ENCODE measurements at places on chromosomes 16 and 17. TPM values are rescaled to one million over a fixed set of nuclear protein-coding genes. Genes with fewer than 3 reads are reported as not detected.
A peak's percentile ranks its signal among the peaks of the same experiment; 100 is the strongest.

The SLC35G6 gene
- not detected for total RNA-seq

The TSNAXIP1 gene
- total RNA-seq, result 0.63 TPM

The COPZ2 gene
- 3.7 TPM for total RNA-seq

The NRN1L gene
- total RNA-seq, result 2.9 TPM

The PPP1R1B gene
- total RNA-seq, result not detected

The TAT gene
- not detected for total RNA-seq

The C16orf96 gene
- not detected for total RNA-seq

The EVPLL gene
- 1.1 TPM for total RNA-seq

The PLXDC1 gene
- total RNA-seq, result 0.67 TPM

The NPTX1 gene
- total RNA-seq, result 0.07 TPM

The SGCA gene
- total RNA-seq, result not detected

The DCUN1D3 gene
- 14.8 TPM for total RNA-seq

The SLC16A6 gene
- 0.38 TPM for total RNA-seq

The DRC3 gene
- 3.9 TPM for total RNA-seq

The DOC2B gene
- 38.1 TPM for total RNA-seq

The PPM1E gene
- 2.4 TPM for total RNA-seq

DNA sequence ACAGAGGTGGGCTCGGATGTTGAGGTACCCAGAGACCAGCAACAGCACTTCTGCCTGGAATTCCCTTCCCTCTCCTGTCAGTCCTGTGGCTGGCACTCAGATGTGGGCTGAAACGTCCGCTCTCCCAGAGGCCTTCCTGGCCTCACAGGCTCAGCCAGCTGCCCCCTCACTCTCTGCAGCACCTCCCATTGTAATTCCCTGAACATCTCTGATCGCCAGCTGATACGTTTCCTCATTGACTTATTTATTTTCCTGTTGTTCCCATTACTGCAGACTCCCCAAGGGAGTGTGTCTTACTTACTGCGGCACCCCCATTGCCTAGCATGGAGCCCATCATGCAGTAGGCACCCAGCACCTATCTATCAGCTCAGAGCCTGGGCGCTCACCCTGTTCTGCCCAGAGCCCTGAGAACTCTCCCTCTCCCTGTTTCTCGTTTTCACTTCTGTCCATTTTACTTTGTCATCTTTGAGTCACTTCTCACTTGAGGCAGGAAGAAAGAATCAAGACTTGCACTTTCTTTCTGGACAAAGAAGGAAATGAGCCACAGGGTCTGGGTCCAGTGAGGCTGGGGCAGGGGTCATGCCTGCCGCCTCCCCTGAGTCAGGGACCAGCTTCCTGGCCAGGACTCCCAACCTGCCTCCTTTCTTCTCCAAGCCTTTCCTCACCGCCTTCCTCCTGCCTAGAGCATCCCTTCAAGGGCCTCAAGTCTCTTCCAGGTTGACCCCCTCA is 10.2 kb downstream of the CDH5 start:
- no peak for DNase-seq

DNA sequence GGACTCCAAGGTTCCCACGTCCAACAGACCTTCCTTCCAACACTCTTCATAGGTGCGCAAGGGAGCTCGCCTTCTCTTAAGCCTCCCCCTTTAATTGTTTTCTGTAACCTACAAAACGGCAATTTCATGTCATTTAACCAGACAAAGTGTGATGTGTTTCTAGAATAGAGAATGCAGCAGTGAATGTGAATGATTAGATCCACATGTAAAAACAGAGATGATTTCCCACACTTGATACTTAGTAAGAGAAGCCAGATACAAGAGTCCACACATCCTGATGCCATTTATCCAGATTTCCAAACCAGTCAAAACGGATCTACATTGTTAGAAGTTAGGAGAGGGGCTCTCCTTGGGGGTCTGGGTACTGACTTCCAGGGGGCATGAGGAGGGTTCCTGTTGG is 89.3 kb downstream of the IRF8 start:
- no peak for DNase-seq

GRCh38 chr16:85464383-85465305 is 148.5 kb upstream of the GSE1 start:
- no peak for DNase-seq

- no peak for DNase-seq
These were observed 38.4 kb downstream of the CENPV start for GRCh38 chr17:16314859-16315258.

GRCh38 chr17:47719411-47720152 is 13.5 kb upstream of the TBX21 start:
- DNase-seq, result peak; percentile 57

DNA sequence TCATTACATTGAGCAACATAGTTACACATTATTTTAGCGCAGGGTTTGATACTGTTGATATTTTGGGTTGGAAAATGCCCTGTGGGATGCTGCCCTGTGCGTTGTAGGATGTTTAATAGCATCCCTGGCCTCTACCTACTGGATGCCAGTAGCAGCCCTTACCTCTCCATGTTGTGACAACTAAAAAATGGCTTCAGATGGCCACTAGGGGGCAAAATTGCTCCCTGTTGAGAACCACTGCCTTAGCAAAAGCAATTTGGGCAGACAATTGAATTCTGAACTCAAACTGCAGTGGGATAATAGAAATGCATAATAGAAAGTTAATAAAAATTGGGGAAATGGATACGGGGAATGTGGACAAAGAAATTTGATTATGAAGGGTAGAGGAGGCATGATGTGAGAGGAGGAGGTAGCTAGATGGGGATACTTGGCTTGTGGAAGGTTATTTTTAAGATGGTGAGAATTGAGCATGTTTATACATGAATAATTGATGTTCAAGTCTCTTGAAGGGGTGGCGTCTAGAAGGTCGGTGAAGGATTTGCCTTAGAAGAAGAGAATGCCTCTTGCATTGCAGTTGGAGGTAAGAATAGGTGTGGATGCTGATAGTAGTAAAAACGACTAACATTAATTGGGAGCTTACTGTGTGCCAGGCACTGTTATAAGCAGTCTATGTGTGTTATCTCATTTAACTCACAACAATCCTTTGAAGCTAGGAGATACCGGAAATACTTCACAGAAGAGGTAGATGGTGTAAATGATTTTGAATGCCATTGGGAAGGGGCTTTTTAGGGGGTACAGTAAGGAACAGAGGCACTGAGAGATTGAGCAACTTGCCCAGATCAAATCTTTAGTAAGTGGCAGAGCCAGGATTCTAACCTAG is 19.0 kb downstream of the HEATR9 start:
- DNase-seq, result peak; percentile 39

- no peak for DNase-seq
These were observed 512 bp downstream of the PMM2 start for GRCh38 chr16:8798174-8798527.

GRCh38 chr16:9603316-9603715 is 511.9 kb downstream of the HAPSTR1 start:
- DNase-seq, result no peak

GRCh38 chr16:12027558-12028287 is 51.2 kb downstream of the SNX29 start:
- no peak for DNase-seq

GRCh38 chr17:63542942-63543821 is 7.1 kb upstream of the DCAF7 start:
- DNase-seq, result no peak

GRCh38 chr17:74599023-74599399 is 6.9 kb upstream of the CD300LD start:
- DNase-seq, result no peak

- DNase-seq, result no peak
These were observed 8.2 kb downstream of the PLD2 start for GRCh38 chr17:4815043-4815675.

DNA sequence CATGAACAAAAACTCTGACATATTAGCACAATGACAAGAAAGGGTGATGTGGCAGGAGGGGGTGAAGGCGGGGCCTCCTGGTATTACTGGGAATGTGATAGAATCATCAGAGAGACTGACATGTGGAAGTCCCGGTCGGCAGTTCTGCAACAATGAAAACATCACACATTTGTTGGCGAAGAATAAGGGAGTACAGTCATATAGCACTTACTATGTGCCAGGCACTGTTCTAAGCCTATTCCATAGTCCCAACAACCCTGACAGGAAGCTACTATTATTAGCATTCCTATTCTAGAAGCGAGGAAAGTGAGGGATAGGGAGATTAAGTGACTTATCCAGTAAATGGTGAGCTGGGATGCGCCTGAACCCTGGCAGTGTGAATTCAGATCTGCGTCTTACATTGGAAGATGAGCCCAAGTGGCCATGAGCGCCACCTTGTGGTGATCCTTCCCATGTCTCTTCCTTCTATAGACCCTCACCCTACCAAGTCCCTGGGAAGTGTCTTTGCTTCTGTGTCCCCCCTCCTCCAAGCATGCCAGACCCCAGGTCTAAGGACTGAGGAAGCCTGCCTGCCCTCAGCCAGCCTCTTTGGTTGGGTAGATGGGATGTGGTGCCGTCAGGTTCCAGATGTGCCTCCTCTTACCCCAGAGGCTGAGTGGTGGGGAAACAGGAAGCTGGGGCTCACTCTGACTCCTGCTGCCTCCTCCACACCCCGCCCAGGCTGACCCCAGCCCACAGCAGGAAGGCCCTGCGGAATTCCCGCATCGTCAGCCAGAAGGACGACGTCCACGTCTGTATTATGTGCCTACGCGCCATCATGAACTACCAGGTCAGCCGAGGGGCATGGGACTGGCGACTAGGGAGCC is 14.0 kb downstream of the FMNL1 start:
- DNase-seq, result no peak

- DNase-seq, result no peak
These were observed 17.6 kb upstream of the CDH13 start for GRCh38 chr16:82609140-82609539.

- DNase-seq, result peak; percentile 37
These were observed 3.6 kb upstream of the TUBG2 start for GRCh38 chr17:42655528-42655927.

DNA sequence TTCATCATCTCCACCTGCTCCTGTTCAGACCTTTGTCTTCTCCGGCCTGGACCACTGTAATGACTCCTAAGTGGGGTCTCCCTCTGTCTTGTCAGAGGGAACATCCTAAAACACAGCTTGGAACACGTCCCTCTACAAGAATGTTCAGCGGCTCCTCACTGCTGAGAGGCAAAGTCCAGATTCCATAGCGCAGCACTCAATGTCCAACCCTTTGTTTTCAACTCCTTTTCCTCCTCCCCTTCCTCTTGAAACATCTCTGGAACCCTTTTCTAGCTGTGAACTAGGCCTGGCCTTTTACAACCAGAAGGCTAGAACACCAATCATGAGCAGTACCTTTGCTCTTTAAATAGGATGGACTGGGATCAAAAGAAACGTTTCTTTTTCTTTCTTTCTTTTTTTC is 914 bp downstream of the C17orf50 start:
- DNase-seq, result no peak

- DNase-seq, result no peak
These were observed 69.3 kb downstream of the ABCC1 start for GRCh38 chr16:16018705-16019104.

DNA sequence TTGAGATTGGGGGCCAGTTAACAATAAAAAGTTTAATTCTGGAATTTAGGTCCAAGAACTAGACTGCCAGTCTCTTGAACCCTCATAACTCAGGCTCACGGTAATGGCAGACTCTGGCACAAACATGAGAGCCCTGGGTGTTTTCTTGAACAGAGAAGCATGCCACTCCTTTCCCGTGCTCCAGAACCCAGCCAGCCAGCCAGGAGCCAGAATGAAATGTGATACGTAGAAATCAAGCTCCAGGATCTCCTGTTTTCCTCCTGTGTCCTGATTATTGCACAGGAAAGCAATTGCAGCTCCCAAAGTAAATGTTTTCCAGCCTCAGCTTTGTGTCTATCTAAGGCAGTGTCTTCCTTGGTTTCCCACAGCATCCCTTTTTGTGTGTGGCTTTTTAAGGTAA is 46.2 kb upstream of the NOL11 start:
- no peak for DNase-seq

GRCh38 chr17:76497979-76498875 is 3.0 kb downstream of the RHBDF2 start:
- peak; percentile 77 for DNase-seq
